Fibroblast of skin of left quadriceps (primary cell): ENCODE measurements at places on chromosomes 1 and 21.
A peak's percentile ranks its signal among the peaks of the same experiment; 100 is the strongest.

DNA sequence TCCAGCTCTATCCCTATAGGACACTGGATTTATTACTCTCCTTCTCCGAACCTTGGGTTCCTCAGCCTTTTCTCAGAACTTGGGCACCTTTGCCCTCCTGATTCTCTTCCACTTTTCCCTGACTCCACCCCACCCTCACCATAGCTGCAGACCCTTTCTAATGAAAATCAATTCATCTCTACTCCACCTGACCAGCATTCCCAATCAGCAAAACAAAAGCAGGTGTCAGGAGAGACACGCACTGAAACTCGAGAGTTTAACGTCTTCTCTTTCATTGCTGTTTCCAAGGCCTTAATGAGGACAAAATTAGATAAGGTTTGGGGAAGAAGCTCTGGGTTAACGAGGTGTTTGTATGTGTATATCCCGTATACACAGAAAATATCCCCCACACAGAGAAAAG, 208.8 kb downstream of the PLPP3 start:
- DNase-seq: no peak

- DNase-seq: no peak
These were observed 128.9 kb upstream of the ADAR start for GRCh38 chr1:154736841-154737240.

DNA sequence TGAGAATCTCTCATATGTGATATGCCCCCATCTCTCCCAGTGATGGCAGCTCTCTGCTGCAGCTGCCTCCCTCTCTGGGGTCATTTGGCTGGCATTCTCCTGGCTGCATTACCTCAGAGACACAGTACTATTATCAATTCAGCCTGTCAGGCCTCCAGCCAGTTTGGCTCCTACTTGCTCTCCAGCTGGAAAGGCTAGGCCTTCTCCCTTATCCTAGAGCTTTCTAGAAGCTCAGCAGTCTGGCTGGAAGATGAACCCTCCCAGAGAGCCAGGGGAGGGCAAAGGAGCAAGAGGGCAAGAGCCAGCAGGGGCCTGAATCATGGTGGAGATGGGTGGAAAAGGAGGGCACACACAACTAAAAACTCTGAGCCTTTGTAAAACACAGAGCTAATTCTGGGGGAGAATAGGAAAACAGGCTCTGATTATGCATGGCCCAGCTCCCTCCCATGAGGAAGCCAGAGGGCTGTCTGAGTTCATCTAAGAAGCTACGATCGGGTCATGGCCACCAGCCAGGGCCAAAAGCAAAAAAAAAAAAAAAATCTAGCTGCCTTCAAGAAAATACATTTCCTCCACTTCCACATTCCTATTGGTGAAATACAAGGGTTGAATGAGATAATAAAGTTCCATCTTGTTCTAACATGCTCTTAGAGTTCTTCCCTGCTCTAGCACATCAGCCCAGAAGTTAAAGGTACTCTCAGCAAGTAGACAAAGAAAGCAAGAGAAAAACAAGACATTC, 8.8 kb downstream of the LAMB3 start:
- DNase-seq: no peak

- DNase-seq: peak; percentile 75
These were observed 377.4 kb downstream of the LTN1 start for GRCh38 chr21:28615276-28615675.

DNA sequence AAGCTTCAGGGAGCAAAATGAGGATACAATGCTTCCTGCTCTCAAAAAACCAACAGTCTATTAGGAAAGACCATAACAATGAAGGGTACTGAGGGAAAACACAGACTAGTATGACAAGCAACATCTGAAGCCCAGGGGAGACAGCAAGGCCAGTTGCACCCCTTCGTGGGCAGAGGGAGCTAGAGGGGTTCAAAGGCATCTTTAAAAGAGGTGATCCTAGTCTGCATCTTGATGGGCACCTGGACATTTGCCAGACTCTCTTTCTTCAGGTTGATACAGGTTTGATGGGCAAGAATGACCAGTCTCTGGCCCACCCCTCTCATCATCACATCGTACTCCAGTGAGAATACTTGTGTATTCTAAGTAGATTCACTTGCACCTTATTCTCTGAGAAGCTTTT, 177.7 kb downstream of the VAV3 start:
- no peak for DNase-seq

- no peak for DNase-seq
These were observed 11.9 kb downstream of the PIGV start for GRCh38 chr1:26799479-26800142.

- DNase-seq: no peak
These were observed 9.3 kb upstream of the VANGL1 start for GRCh38 chr1:115632251-115633026.

GRCh38 chr1:8350914-8351684, 33.2 kb downstream of the SLC45A1 start:
- DNase-seq: no peak

DNA sequence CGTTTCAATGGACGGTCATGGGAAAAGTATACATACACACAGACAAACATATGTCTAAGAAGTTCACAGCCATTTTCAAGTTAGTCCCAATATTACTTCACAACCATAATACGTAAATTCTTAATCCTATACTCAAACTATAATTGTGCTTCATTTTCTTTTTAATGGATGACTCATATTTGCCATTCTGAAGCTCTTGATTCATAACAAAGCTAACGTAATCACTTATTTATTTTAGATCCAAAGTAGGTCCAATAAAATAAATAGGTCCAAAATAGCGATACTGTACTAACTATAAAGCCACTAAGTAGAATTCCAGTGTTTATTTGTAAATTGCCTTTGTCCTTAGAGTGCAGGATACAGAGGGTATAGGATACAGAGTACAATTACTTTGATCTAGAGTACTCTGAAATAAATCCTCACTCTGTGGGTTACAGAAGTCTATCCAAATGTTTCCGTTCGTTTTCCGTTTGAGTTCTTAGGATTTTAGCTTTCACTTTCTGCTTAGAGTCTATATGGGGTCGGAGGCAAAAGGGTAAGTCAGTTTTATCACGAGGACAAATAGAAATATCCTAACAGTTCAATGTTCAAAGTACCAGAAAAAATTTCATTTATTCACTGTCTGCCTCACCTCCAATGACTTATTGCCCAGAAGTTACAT, 8.8 kb upstream of the C1orf115 start:
- DNase-seq: no peak
